Fibroblast of lung (primary cell): ENCODE measurements at places on chromosomes 3 and 15.

DNA sequence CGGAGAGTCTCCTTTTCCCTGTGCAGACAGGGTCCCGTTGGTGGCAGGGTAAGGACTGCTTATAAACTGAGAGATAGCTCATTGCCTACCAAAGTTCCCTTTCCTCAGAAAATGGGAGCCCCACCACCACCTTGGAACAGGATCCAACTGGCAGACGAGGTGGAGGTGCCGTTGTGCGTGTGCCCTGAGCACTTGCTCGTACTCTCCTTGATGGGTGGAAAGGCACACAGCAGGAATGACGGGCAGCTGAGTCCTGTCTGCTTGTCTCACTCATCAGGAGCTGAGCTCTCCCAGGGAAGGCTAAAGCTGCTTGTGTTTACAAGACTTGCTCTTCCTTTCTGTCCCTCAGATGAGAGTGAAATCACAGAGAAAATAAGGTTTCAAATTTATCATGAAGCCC lies 60.7 kb downstream of the B3GNT5 start:
- H3K36me3 ChIP-seq: no peaks in the 10 kb centered on the region
- no peaks in the 10 kb centered on the region for H3K4me1 ChIP-seq
- no peak for DNase-seq
- no peak overlapping the region for H3K27ac ChIP-seq
- no peak overlapping the region for H3K4me3 ChIP-seq
- peaks cover 6% of the 10 kb centered on the region for H3K27me3 ChIP-seq

DNA sequence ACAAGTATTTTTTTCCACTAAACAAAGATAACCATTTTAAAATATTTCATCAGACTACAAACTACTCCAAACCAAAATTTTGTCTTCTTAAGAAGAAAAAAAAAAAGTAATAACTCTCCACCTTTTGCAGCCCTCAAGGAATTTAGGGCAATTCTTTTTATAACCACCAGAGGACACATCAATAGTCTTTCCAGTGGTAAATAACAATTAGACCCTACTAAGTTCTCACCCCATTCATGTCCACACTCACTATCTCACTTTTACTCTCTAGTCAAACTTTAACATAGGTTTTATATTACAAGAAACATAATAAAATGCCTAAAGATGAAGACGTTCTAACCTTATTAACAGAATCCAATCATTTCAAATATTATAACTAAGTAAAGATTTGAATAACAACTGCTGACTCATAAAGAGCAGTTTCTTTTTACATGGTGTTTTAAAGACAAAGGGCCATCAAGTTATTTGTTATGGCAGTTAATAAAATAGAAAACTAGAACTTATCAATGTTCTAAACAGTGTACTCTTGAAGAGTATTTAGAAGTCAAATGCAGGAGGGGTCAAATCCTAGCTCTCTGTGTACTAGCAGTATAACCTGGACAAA lies 33.0 kb downstream of the CCDC39 start:
- no peak overlapping the region for H3K4me3 ChIP-seq
- no peaks in the 10 kb centered on the region for H3K4me1 ChIP-seq
- no peak overlapping the region for H3K27ac ChIP-seq

DNA sequence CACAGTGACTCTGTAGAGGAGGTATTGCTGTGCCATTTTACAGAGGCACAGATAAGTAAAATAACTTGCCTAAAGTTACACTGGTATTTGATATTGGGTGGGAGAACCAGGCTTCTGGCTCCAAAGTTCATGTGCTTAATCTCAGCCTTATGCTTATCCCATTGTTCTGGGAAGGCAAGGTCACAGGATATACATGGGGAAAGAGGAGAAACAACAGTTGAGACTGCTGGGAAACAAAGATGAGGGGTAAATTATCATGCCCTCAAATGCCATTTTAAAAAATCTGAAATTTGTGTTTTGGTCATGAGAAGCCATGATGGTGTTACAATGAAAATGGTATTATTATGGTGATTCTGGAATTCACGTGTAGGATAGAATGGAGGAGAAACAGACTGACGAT lies 54.4 kb downstream of the EOMES start:
- peaks cover 2% of the 10 kb centered on the region for H3K4me1 ChIP-seq
- no peak for DNase-seq
- no peaks in the 10 kb centered on the region for H3K27me3 ChIP-seq
- H3K4me3 ChIP-seq: no peak overlapping the region
- H3K36me3 ChIP-seq: no peaks in the 10 kb centered on the region

DNA sequence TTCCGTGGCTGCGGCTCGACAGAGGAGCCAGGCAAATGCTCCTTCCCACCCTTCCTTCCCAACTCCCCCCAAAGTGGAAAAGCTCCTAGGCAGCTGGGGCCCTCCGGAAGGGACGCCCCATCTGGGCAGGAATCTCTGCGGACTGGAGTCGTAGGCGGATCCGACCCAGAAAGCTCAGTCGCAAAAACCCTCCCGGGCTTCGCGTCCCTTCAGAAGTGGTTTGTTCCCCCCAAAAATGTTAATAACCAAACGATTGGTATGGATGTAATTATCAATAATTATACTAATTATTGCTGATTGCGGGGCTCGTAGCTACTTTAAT lies 3.8 kb downstream of the RNU6-1 start:
- no peaks in the 10 kb centered on the region for H3K36me3 ChIP-seq
- no peak for DNase-seq
- peak overlapping the region; percentile 23 for H3K4me3 ChIP-seq
- H3K27me3 ChIP-seq: peaks cover 56% of the 10 kb centered on the region

DNA sequence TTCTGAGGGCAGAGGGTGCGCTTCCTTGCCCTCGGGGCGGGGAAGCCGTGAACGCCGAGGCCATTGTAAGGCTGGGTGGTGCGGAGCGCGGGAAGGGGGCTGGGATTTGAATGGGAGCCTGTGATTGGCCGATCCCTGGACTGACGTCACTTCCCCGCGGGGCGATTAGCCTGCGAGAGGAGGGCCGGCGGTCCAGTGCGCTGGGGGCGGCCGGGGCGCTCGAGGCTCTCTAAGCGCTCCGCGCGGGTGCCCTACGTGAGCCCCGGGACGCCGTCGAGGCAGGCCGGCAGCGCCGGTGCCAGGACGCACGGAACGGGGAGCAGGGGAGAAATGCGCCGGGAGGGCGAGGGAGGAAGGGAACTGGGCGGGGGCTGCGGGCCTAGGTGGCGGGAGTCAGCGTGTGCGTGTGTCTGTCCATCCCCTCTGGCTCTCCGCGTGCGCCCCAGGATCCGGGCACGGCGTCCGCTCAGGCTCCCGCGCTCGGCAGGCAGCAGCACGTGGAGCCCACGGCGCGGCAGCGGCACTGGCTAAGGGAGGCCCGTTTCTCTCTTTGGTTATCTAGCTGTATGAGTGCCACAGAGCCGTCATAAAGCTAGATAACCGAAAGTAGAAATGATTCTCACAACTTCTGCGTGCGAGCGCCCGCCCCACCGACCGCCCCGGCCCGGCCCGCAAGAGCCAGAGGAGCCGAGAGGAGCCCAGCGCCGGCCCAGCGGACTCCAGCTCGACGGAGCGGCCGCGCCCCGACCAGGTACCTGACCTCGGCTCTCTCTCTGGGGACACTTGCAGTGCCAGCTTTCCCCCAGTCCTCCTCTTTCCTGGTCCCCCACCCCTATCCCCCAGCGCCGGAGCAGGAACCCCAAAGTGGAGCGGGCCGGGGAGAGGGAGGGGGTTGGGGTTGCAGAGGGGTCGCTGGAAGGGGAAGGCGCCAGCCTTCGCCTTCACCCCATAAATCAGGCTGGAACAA lies 33.1 kb upstream of the POLG start:
- H3K27me3 ChIP-seq: peaks cover 91% of the 10 kb centered on the region
- no peak overlapping the region for H3K4me3 ChIP-seq
- no peak overlapping the region for H3K27ac ChIP-seq
- no peaks in the 10 kb centered on the region for H3K4me1 ChIP-seq

DNA sequence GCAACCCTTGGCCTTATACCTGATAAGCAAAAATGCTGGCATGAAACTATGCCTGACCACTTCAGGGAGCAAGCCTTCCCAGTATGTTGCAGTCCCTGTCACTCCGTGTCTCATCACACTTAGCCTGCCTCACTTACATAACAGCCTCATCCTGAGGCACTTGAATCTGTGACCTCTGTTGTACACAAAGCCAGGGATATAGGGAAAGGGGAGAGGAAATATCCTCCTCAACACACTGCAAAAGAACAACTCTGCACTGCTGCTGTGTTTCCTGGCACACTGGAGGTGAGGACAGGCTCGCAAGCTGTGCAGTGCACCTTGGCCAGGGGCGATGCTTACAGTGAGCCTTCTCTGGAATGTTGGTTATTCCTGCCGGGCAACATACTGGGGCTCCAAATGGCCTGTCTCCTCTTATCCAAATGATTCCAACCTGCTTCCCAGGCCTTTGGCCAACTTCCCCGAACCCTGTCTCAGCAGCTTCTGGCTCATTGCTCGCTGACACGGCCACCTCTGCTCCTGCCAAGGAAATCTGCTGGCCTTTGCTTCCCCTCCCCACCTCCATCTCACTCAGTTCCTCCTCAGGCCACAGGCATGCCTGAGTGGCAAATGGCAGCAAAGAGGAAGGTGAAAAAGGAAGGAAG lies 109.2 kb downstream of the CD47 start:
- no peaks in the 10 kb centered on the region for H3K36me3 ChIP-seq
- peaks cover 2% of the 10 kb centered on the region for H3K4me1 ChIP-seq
- DNase-seq: no peak
- H3K4me3 ChIP-seq: no peak overlapping the region
- H3K27me3 ChIP-seq: no peaks in the 10 kb centered on the region

DNA sequence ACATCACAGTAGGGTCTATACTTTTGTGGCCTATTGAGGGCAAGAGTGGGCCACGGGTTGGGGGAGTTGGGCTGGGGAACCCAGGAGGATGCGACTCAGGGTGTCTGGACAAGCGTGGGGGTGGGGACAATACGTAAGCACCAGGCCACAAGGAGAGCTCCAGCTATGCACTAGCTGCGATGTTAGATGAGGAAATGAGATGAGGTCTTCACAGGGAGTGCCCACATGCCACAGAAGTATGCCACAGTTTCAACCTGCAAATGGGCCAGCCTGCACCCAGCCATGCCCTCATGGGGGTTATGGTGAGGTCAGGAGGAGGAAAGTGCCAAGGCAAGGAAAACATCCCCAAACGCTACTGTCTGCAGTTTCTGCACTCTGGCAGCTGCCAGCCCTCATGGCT lies 30.5 kb downstream of the CACNA2D2 start:
- no peak overlapping the region for H3K4me3 ChIP-seq
- no peak for DNase-seq
- no peaks in the 10 kb centered on the region for H3K4me1 ChIP-seq
- H3K36me3 ChIP-seq: no peaks in the 10 kb centered on the region
- no peaks in the 10 kb centered on the region for H3K27me3 ChIP-seq

DNA sequence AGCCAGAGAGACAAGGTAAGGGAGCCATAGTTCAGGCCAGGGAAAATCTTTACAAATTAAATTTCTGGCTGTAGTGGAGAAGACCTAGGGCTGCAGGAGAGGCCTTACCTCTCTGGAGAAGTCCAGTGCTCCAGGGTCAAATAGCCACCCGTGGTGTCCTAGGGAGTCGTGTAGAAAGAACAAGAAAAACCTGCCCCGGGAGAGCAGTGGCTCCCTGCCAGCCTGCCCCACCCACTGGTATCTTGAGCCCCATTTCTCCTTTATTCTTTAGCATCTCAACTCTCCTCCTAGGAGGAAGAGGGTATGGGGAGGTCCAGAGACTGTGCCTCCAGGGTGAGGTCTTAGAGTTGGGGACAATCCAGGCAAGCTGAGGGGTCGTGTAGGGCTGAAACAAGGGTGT lies 32.1 kb upstream of the NTRK3 start:
- no peaks in the 10 kb centered on the region for H3K36me3 ChIP-seq
- no peaks in the 10 kb centered on the region for H3K27me3 ChIP-seq
- no peaks in the 10 kb centered on the region for H3K4me1 ChIP-seq
- H3K27ac ChIP-seq: no peak overlapping the region
- H3K4me3 ChIP-seq: no peak overlapping the region

- no peaks in the 10 kb centered on the region for H3K4me1 ChIP-seq
- H3K36me3 ChIP-seq: no peaks in the 10 kb centered on the region
- no peak for DNase-seq
- H3K27me3 ChIP-seq: peaks cover 8% of the 10 kb centered on the region
- H3K27ac ChIP-seq: no peak overlapping the region
These were observed 25.5 kb upstream of the KLF13 start for GRCh38 chr15:31300981-31301672.

DNA sequence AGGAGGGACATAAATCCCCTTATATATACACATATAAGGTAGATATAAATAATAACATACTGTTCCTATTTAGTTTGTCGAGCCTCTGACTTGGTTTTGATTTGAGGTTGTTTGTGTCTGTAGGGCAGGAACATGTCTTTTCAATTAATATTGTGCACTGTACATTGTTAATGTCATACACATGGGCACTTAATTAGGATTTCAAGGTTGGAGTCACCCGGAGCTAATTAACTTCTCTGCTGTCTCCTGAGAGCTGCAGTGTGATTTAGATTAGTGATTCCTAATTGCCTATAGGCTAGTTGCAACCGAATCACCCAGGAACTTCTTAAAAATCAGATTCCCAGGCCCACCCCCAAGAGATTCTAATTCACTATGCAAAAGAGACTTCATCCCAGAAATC lies 50.4 kb upstream of the FILIP1L start:
- H3K27me3 ChIP-seq: no peaks in the 10 kb centered on the region
- no peak overlapping the region for H3K27ac ChIP-seq
- H3K36me3 ChIP-seq: no peaks in the 10 kb centered on the region
- peaks cover 8% of the 10 kb centered on the region for H3K4me1 ChIP-seq
- no peak for DNase-seq
- no peak overlapping the region for H3K4me3 ChIP-seq

DNA sequence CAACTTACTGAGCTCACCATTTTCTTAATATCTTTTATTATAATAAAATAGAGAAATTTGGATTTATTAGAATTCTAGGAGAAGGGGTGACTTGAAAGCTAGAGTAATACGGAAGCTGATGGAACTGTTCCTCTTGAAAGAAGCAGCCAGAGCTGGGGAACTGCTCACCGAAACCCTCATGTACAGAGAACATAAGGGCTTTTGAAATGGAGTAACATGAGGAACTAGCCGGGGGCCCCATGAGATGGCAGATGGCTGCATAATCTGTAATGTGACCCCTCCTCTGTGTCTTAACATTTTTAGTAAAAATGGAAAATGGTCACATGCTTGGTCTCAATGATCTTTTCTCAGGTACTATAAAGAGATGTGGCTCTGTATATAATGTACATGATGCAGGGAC lies 15.7 kb upstream of the DYNC1LI1 start:
- no peaks in the 10 kb centered on the region for H3K27me3 ChIP-seq
- no peak overlapping the region for H3K27ac ChIP-seq
- H3K36me3 ChIP-seq: no peaks in the 10 kb centered on the region
- no peak for DNase-seq
- H3K4me1 ChIP-seq: no peaks in the 10 kb centered on the region

GRCh38 chr15:39473298-39473947 lies 107.5 kb upstream of the THBS1 start:
- DNase-seq: no peak
- peak overlapping the region; percentile 73 for H3K27ac ChIP-seq
- H3K4me3 ChIP-seq: no peak overlapping the region
- no peaks in the 10 kb centered on the region for H3K27me3 ChIP-seq

DNA sequence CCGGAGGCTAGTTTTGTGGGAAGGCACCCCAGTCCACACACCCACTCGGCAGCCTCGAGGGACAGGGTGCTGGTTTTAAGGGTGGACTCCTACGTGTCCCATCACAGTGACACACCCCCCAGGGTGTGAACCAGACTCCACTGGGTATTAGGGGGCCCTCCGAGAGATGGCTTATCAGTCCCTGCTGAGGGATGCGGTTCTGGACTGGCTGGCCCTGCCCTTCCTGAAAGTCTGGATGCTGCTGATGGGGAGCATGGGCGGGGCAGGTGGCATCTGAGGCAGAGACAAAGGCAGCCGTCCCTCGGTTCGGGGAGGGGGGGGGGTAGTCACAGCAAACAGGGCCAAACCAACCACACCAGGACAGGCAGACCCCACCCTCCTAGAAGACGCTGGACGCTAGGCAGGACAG lies 939 bp upstream of the ULK3 start:
- H3K4me3 ChIP-seq: peak overlapping the region; percentile 59
- peaks cover 7% of the 10 kb centered on the region for H3K4me1 ChIP-seq
- peaks cover 9% of the 10 kb centered on the region for H3K36me3 ChIP-seq
- H3K27ac ChIP-seq: peak overlapping the region; percentile 81
